Activated CD8-positive, alpha-beta memory T cell treated with anti-CD3 and anti-CD28 coated beads for 24 hours (primary cell): ENCODE measurements at places on chromosomes 11 and 22.

GRCh38 chr11:60500276-60500910, 7.8 kb downstream of the MS4A12 start:
- no peak for DNase-seq

DNA sequence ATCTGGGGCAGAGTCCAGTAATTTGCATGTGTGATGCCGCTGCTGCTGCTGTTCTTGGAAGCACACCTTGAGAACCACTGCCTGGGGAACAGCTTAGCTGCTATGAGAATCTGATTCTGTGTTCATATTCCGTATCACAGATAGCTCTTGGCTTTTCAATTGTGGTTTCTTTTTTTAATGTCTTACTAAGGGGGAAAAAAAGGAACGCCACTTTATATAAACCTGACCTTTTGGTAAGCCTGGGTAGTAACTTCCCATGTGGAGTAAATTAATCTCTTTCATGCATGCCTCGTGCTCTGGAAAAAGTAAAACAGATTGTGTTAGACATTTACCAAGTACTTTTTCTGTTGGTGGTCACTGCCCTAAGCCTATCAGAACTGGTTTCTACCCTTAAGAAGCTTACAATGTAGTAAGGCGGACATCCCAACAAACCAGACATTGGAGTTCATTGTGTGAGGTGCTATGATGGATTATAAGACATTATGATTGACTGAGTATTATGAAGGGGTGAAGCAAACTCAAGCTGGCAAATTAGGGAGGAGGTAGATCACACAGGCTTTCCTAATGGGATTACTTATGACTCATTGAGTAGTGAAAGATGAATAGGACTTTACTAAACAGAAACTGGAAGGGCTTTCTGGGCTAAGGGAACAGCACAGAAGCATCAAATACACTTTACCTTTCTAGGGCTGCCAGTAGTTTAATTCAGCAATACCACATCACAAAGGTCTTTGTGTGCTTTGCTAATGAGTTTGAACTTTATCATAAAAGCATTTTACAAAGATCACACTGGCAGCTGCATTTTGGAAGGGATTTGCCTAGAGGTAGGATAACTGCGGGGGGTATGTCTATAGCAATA, 64.7 kb downstream of the MAML2 start:
- DNase-seq = no peak

DNA sequence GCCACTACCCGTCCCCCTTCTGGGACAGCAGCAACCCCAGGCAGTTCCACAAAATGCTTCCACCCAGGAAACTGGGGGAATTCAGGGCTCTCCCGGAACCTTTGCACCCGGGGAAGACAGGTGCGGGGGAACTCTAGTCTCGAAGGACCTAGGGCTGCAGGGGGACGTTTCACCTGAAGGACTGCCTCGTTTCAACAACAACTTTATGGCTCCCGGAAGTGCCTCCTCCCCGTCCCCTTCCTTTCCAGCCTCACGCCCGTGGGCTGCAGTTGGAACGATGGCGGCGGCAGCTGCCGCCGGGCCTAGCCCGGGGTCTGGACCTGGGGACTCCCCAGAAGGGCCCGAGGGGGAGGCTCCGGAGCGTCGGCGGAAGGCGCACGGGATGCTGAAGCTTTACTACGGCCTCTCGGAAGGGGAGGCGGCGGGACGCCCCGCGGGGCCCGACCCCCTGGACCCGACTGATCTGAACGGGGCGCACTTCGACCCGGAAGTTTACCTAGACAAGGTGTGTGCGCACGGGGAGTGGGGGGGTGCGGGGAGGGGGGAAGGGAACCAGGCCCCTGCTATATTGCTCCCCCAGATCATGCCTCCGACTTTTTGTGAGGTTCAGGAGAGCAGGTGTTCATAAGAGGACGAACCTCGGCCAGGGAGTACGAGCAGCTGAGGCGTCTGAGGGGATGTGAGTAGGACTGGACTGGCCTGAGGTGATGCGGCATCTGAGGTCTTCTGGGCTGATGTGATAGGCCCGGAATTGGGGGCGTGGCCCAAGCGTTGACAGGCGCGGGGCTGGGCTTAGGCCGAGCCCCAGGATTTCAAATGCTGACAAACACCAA, at the start of gene VPS51:
TSS of gene VPS51 (plus strand) at position 241 of the 833 bp plus-strand sequence. CDS start at position 278, 37 bp downstream.
- peak; percentile 92 for DNase-seq

DNA sequence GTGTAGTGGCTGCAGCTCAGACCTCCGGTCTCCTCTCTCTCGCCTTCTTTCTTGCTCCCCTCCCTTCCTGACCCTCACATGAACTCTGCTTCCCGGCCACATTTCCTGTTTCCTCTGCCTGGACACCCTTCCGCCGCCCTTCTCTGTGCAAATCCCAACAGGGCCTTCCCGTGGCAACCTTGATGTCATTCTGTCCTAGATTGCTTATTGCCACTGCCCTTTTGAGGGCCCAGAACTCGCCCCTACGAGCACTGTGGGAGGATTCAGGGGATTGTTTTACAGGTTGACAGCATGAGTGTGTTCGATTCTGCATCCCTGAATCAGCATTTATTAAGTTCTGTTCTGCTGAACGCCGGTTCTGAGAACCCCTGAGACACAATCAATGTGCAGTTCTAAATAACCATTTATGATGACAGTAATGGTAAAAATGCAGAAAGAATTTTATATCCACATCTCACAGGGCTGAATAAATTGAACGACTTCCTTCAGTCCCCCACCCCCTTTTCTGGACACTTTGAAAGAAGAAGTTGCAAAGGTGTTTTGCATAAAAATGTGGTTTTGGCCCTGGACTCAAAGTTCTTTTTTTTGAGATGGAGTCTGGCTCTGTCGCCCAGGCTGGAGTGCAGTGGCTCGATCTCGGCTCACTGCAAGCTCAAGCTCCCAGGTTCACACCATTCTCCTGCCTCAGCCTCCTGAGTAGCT, 6.4 kb downstream of the BATF2 start:
- no peak for DNase-seq

- DNase-seq = no peak
These were observed 11.3 kb downstream of the PTPN5 start for GRCh38 chr11:18780329-18780728.

DNA sequence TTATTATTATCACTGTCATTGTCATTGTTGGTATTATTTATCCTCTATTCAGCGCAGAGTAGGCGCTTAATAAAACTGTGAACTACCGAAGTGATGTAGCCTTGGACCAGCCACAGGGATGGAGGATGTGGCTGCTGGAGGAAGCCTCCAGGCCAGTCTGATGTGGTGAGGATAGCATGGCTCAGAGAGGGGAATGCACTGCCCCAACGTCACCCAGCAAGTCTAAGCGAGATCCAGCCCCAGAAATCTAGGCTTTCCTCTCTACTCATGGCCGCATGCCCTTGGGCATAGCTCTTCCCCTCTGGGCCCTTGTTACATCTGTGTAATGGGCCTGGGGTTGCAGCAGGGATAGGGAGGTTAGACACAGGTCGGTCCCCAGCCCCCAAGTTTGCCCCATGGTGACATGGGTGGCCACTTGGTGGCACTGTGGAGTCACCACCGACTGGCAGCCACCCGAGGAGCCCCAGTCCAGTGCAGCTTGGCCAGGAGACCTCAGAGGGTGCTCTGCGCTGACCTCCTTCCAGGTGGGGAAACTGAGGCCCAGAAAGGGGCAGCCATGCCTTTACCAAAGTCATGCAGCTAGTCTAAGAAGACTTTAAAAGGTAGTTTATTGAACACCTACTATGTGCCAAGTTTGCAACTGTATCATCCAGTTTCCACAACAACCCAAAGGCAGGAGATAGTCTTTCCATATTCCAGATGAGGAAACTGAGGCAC, 395.7 kb downstream of the MN1 start:
- DNase-seq = peak; percentile 57

DNA sequence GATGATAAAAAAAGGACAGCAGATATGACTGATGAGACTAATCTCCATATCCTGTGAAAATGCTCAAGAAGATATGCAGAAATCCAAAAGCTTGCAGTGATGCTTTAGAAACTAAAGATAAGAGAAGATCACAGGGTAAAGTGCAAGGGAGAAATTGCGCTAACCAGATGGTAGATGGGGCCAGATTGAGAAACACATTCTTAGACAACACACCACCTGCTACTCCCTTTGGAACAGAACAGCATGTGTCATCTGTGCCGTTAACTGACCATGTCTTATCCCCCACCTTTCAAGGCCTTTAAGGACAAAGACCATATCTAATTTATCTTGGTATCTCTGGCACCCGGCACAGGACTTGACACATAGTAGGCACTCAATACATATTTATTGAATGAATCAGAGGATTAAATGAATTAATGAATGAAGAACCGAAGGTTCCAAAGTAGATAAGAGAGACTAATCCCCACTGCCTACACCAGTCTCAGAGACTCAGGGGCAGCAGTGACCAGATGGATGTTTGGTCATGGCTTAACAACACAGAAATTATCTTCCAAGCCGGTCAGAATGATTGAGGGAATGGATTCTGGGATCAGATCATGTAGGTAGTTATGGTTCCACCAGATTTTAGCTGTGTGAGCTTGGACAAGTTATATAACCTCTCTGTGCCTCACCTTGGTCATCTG, 12.3 kb upstream of the P2RY2 start:
- no peak for DNase-seq

- no peak for DNase-seq
These were observed 4.3 kb downstream of the UBQLN3 start for GRCh38 chr11:5505363-5506048.

DNA sequence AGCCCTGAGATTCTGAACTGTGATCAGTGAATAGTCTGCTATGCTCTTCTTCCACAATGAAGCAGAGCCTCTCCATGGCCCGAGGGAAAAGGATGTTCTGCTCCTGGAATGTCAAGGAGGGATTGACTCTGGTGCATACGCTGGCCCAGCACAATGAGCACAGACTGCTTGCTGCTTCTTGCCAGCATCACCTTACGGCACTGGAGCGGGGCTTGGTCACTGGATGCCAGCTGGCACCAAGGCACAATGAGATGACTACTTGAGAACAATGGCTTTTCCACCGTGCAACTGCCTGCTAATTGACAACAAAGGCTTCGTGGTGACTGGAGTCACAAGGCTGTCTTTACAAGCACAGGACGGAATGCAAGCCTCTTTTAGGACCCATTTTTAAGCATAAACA, 139.2 kb downstream of the DSCAML1 start:
- DNase-seq = no peak

DNA sequence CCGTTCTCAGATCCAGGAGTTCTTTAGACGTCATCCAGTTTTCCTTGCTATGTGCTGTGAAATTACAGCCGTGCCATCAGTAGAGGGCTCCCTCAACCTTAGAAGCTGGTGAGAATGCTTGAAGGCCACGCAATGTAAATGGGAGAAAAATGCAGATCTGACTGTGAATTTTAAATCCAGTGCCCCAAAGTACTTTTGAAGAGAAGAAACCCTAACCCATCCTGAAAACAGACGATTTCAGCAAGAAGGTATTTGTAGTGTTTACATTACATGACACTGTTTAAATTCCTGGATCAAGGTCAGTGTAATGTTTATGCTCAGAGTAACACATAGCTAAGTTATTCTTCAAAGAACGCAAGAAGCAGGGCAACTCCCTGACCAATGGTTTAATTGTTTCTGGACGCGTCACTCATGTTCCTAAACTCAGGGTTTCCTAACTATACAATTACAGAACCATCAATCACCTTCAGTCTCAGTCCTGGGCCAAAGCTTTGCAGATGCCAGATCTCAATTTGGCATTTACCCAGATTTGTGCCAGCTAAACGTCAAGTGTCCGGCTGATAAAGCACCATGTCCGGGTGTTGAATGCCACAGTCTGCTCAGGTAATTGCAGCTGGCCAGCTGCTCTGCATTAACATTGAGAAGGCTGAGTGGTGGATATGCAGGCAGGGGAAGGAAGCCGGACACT, 38.2 kb downstream of the ADAMTS8 start:
- DNase-seq = no peak

- no peak for DNase-seq
These were observed 47.2 kb downstream of the PIWIL3 start for GRCh38 chr22:24727218-24727851.

DNA sequence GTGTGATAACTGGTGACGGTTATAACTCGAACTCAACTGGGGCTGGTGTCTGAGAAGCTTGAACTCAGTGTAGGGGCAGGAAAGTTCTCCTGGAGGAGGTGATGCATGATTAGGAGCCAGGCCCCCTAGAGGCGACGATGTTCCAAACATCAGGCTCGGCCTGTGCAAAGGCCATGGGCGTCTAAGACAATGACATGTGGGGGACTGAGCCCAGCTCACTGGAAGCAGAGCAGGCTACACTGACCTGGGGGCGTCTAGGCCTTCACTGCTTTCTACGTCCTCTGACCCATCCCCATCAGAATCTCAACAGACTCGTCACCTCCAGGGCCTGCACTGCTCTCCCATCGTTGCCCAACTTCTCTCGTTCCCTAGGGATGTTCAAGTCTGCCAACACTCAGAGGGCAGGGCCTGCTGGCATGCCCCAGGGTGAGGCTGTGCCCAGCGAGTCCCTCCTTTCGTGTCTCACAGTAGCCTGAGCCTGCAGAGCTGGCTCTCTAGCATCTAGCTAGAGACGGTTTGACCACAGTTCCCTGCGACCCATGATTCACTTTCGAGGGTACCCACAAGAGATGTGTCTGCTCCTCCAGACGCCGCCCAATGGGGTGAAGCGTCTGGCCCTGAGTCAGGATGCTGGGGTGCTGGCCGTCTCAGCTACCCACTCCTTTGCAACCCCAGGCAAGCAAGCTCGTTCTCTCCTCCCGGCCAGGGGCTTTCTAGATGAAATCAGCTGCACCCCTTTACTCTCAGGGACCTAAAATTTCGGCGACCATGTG, 1.1 kb upstream of the ATG16L2 start:
- peak; percentile 86 for DNase-seq

DNA sequence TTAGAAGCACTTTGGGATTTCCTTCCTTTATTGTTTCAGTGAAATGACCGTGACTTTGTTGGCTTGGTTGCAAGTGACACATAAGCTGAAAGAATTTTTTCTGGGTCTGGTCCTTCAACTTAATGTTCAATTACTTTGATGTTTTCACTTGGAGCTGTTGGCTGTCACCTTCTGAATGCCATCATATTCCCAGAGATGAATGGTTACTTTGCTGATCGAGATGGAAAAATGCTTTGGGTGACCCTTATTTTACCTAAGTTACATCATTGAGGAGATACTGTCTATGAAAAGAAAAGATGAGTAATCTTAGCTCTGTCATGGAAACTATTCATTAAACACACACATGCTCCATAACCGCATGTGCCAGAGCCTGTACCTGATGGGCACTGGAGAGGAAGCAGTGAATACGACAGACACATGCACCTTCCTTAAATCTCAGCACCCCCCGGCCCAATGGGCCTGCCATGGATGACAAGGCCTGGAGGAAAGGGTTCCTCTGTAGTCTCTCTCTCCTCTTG, 76.9 kb downstream of the TENM4 start:
- no peak for DNase-seq

- DNase-seq = no peak
These were observed 368.3 kb downstream of the SOX6 start for GRCh38 chr11:15988016-15988550.

DNA sequence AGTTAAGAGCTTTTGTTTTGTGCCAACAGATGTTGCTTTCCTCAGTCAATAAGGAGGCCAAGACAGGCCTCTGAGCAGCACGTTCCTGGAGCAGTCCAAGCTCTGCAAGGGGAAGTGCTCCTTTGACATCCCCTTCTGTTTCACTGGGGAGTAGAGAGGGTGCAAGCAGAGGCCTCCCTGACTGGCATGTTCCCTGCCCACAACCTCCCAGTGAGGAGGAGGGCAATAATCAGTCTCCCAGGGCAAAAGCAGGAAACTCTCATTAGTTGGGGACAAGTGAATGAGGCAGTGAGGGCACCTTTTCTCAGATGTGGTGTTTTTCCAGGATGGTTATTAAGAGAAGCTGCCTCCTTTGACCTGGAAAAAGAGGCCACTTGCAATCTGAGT, 79.5 kb upstream of the ZBED5 start:
- no peak for DNase-seq

- DNase-seq = peak; percentile 81
These were observed 1.6 kb downstream of the IL2RB start for GRCh38 chr22:37148031-37148651.
